ENCODE measurements at places on chromosomes 12 and 14.
A peak's percentile ranks its signal among the peaks of the same experiment; 100 is the strongest.

DNA sequence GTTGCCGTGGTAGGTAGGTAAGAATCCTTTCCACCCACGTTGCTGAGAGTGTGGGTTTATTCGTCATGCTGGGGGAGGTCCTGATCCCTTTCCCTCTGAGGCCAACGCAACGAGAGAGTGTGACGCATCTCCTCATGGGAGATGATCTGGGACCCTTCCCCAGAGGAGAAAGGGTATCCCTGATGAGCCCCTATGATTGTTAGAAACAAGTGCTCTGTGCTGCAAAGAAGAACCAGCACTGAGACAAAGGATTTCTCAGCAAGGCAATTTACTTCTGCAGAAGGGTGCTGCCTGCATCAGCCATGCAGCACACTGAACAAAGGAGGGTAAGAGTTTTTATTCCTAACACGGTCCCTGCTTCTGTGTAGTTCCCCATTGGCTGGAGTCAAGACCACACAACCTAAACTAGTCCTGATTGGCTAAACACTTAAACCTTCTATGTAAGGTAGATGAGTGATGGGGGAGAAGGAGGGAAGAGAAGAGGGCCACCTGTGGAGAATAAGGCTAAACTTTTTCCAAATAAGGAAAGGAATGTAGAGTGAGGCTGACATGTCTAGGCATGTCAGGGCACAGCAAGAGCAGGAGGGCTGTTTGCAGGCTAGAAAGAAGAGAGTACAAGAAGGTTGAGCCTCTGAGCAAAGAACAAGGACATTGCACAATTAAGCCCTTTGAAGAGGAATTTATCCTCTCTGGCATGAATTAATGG, 21.3 kb downstream of the CLEC2A start:
- no peak for DNase-seq

- DNase-seq = no peak
Measured at GRCh38 chr12:78430551-78430950, 434.0 kb upstream of the SYT1 start.

DNA sequence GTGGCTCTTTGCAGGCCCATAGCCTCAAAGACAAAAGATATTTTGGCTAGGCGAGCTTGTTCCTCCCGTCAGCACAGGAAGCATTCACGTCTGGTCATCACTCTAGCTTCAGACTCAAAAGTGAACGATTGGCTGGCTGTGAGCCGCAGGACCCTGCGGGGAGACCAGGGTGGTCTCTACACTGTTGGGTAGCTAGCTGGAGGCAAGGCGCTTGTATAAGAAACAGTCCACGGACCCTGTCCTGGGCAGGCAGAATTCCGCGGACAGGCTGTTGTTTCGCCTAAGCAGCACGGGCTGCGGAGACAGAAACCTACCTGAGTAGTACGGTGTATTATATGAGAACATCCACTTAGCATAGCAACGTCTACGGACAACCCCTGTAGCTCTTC, 29.6 kb downstream of the WBP11 start:
- no peak for DNase-seq

DNA sequence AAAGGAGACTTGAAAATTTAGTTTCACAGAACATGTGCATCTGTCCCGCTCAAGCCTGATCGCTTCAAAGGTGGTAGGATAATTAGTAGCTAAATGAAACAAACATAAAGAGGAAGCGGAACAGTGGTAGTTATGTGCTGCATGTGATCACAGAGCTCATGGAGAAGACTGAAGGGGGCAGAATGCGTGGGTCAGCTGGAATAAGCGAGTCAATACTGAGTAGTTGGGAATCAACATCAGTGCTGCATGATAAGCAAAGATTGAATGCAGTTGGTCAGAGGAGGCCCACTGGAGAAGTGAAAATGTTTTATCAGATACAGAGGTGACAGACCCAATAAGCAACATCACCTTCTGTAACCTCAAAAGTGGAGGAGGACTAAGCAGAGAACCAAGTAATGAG, 95.1 kb upstream of the RFX4 start:
- no peak for DNase-seq

DNA sequence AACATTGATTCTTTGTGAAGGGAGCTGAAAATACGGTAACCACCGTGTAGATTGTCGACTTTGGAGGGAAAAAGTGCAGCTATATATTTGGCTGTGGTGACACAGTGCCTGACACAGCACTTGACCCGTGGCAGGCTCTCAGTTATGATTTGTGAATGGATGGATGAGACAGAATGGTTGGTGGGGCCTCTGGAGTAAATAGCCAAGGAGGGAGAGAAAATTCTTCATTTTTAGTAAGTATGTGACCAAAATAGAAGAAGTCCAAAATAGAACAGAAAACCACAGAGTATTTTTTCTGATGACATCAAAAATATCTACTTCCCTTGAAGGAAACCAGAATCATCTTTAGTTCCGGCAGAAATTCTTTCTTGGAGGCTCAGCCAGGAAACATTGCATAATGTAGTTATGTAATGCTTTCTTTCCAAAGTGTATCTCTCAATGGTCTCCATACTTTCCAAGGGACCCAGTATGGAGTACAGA, 82.0 kb upstream of the WSCD2 start:
- DNase-seq = peak; percentile 47

DNA sequence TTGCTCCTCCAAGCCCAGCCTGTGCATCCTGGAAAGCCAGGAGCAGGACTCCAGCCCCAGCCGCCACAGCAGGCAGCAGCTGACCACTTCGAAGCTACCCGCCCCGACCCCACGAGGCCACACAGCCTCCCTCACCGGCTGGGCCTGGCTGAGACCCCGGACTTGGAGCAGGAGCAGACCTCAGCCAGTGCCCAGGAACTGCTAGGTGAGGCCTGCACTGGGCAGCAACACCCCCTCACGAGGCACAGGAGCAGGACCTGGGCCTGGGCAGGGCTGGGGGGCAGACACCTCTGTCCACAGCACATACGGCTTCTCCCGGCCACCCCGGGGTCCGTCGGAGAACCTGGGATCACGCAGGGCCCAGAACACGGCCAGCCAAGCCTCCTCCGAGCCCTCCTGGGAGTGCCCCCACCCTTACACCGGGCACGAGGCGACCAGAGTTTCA, 137.4 kb upstream of the C14orf180 start:
- DNase-seq = no peak

DNA sequence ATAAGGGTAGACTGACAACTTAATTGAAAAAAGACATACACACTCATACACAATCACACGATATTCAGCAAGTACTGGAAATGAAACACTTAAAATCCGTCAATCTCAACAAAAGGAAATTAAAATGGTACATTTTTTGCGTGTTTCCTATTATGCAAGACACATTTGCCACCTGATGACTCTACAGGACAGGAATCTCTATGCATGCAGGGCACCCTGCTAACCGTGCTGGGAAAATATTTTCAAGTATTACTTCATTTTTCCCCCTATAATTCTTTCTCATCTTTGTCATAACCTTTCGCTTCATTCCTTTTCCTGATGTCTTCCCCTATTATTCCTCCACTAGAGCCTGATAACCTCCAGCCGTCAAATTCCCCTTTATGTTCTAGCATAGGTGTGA, 150.2 kb downstream of the TMEM132D start:
- DNase-seq = no peak

DNA sequence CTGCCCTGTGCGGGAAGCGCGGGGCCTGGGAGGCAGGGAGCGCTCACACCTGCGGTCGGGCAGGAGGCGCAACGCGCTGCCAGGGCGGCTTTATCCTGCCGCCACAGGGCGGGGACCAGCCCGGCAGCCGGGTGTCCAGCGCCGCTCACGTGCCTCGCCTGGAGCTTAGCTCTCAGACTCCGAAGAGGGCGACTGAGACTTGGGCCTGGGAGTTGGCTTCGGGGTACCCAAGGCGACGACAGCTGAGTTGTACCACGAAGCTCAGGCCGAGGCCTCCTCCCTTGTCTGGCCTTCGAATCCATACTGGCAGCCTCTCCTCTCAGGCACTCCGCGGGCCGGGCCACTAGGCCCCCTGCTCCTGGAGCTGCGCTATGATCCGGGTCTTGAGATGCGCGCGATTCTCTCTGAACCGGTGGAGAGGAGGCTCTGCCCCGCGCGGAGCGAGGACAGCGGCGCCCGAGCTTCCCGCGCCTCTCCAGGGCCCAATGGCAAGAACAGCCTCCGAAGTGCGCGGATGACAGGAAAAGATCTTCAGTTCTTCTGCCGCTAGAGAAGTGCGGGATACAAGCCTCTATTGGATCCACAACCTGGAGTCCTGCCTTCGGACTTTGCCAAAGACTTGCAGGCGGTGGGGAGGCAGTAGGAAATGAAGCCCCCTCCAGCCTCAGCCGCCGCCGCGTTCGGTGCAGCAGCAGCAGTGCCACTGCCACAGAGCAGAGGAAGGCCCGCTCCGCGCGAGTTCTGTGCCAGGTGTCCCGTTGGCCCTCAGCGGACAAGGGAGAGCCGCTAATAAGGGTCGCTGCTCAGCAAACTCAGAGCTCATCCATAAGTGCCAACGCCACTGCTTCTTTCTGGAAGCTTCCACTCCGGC, 6.8 kb downstream of the SIX1 start:
- no peak for DNase-seq

DNA sequence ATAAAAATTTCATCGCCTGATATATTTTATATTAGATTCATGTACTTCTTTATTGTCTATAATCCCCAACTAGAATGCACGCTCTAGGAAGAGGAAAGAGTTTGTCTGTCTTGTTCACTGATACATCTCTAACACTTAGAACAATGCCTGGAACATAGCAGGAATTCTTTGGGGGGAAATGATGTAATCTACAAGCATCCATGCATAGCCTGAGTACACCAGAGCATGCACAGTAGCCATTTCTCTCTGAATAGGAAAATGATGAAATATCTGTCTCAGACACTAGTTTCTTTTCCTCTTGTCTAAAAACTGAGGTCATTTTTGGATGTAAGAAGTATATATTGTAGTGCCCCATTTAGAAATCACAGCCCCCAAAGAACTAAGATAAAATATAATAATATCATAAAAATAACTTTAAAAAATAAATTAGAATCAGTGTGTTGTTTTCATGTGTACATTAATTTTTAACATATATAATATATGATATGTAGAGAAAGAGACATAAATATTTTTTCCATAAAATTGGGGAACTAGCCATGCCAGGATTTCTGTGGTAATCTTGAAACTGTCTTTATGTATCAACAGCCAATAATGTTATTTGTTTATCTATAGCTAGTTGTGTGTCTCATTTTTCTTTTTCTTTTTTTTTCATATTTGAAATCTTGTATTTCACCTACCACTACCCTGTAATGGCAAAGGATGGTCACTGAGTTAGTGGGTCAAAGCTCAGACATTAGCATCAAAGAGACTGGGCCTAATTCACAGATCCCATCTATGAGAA, 155.6 kb upstream of the TMCC3 start:
- DNase-seq = peak; percentile 5

GRCh38 chr12:96213869-96214268, 19.7 kb downstream of the ELK3 start:
- DNase-seq = no peak

- DNase-seq = peak; percentile 97
Measured at GRCh38 chr14:68757618-68758081, 35.2 kb downstream of the ZFP36L1 start.

DNA sequence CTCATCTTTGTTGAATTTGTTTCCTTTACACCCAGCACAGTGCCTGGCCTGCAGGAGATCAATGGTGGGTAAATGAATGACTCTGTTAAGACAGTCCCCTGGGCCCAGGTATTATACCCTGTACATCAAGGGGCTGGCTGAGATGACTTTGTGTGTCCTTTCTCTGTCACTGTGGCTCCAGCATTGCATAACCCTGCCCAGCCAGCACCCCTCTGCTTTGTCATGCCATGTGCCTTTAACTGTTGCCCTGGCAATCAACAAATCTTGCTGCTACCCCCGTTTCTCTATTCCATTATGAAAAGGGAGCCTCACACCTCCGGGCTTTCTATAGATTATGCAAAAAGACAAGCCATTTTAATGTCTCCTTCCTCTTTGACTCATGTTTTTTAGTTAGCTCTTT, 7.6 kb upstream of the FLVCR2 start:
- DNase-seq = peak; percentile 77

DNA sequence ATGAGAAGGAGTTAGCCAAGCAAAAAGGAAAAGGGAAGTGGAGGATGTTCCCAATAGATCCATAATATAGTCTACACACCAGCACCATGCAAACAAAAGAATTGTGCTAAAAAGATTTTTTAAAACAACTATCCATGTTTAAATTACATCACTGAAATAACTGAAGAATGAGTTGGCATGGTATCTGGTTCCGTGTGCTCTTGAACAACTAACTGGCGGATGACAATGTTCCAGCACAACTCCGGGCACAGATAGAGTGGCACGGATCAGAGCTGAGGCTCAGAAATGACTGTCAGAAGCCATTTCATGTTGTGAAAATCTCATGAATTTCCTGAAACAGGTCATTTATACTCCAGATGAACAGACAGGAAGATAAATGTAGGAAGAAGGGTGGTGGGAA, 153.1 kb downstream of the HMGA2 start:
- DNase-seq = no peak

DNA sequence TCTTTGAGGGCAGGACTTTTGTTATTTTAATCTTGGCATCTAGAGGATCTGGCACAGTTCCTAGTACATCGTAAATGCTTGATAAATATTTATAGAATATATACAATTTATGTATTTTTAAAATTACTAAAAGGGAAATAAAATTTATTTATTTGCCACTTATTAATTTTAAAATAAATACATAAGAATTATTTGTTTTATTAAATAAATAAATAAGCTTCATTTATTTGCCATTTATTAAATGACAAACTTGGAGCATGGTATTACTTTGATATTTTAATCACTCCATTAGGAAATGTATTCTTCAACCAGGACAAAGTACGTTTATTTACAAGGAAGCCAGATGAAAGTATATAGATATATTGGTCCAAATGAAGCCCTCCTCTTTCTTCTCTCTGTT, 118.7 kb upstream of the LRIG3 start:
- DNase-seq = no peak

DNA sequence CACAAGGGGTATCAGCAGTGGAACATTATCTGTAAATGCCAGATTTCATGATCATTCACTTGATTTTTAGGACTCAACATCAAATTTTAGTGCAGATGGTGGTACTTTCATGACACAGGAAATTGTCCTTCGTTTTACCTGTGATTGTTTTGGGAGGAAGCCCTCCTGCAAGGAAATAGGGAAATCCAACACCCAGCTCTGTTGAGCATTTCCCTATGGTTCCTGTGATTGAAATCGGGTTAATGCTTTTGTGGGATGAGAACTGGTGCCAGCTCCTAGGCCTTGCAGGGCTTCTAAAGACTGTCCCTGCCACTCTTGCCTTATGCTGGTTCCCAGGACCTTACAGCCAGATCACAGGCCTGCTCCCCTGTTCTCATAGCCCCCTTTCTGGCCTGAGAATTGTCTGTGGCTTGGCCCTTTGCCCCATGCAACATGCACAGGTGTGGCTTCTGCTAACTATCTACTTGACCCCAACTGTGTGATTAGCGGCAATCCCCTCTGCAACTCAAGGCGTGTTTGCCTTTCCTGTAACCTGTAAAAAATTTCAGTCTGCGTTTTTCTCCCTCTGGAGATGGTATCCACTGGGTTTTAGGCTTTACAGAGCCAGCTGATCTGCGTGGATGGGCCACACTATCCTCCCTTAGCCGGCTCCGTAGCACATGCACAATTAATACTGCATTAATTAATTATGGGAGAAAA, 112.5 kb downstream of the ETV6 start:
- DNase-seq = no peak

DNA sequence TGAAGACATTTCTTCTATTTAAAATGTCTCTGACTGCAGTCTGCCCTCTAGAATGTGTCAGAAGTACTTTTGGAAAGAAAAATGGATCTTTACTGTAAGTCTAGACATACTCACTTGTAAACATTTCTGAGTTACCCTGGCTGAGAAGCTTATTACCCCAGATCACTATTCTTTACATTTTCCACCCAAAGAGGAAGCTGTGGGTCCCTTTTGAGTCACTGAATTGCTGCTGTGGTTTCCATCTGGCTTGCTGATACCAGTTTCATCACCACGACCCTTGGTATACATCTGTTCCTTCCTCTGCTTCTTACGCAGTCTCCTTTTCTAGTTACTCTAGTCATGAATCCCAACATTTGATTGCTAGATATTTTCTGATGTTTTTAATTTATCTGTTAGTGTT, 20.2 kb upstream of the CLEC4D start:
- peak; percentile 94 for DNase-seq
